T-cell (primary cell): ENCODE measurements at places on chromosomes 11 and 22. TPM values are rescaled to one million over a fixed set of nuclear protein-coding genes. Genes with fewer than 3 reads are reported as not detected.
A peak's percentile ranks its signal among the peaks of the same experiment; 100 is the strongest.

DNA sequence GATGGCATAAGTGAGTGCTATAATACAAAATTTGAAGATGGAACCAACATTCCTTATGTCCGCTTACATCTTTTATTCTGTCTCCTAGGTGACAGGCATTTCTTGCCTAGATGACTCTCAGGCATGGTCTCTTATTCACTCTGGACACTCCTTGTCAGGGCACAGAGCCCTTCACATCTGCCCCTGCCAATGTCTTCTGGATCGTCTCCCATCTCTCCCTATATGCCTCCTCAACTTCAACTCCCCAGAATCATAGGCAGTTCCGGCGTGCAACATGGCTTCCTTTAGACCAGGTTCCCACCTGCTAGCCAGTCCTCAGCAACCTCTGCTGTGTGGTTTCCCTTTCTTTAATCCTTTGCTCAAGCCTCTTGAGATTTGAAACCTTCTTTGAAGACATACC lies 300.9 kb downstream of the TENM4 start:
- no peak for DNase-seq

APOL5 gene
- total RNA-seq = not detected

DNA sequence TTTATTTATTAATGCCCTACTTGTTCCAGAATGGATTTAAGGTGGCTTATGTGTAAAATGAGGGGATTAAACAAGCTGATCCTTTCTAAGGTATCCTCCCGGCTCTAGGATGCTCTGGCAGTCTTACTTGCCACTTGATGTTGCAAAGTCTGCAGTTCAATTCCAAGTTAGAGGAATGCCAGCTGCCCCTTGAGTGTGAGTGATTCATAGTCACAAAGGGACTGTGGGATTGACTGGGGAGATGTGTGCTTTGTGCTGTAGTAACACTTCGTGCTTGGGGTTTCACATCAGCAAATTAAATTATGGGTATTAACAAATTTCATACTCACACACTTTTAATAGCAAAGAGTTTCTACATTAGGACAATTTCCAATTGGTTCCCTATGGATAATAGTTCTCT lies 550.8 kb upstream of the CADM1 start:
- DNase-seq = no peak

DNA sequence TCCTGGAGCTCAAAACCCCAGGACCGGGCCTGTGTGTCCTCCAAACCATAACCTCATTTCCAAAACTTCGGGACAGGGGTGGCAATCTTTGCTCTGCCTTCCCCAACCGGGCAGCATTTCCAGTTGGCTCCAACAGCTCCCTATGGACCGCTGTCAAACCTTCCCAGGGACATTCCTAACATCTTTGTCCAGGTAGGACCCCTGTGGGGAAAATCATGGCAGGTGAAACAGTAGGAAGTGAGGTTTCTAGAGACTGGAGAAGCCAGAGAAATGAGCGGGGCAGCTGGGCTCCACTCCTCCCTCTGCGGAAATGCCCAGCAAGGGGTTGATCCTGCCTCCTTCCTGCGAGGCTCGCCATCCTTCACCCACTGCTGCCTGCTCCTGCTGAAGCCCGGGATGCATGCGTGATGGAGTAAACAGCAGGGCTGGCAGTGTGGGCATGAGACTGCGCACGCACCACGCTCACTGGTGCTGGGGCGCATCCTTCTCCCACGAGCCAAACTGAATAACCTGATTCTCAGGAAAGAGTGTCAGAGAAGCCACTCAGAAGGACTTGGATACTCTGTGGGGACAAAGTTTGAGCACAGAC lies 136.4 kb downstream of the BUD13 start:
- DNase-seq = no peak

SSRP1 gene
- 78.1 TPM for total RNA-seq

OSBP gene
- total RNA-seq = 44.0 TPM

LRP5 gene
- total RNA-seq = 1.8 TPM

ISX gene
- not detected for total RNA-seq

PLA2G3 gene
- not detected for total RNA-seq

TSSK2 gene
- not detected for total RNA-seq

DNA sequence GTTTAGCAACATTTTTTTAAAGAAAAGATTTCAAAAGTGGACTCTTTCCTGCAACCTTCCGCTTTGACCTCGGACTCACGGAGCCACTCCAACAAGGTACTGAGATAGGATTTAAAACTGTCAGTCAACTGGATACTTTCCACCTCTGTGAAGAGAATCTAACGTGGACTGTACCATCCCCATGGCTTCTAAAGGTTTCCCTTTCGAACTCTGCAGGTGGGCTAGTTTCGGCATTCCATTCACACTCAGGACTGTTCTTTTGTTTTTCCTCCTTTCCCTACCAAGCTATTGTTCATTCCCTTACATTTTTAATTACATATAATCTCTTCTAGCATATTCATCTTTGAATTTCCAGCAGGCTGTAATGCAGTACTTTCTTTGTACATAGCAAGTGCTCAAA lies 88.5 kb upstream of the AKIP1 start:
- DNase-seq = no peak

C22orf15 gene
- total RNA-seq = 0.58 TPM

TBX10 gene
- total RNA-seq = not detected

DNA sequence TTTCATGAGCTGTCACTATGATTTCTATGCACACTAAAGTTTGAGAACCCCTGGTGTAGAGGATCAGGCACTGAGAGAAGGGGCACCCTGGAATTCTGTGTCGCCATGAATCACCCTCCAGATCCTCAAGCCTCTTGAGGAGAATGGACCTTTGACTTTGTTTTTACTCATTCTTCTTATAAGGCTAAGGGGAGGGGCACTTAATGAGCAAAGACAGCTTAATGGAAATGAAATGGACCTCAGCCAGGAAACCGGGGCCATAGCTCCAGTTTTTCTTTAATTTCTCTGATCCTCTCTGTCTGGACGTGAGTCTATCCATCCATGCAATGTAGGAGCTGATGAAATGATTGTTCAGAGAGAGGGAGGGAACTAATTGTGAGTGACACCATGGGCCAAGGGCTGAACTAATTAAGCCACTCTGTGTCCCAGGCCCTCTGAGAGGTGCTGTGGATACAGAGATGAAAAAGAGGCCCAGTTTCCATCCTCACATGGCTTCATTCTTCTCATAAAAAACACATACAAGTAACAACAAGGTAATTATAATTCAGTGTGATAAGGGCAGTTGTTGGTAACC lies 32.8 kb downstream of the OR2AT4 start:
- DNase-seq = no peak

GRCh38 chr11:92099183-92099582 lies 125.4 kb upstream of the FAT3 start:
- no peak for DNase-seq

DNA sequence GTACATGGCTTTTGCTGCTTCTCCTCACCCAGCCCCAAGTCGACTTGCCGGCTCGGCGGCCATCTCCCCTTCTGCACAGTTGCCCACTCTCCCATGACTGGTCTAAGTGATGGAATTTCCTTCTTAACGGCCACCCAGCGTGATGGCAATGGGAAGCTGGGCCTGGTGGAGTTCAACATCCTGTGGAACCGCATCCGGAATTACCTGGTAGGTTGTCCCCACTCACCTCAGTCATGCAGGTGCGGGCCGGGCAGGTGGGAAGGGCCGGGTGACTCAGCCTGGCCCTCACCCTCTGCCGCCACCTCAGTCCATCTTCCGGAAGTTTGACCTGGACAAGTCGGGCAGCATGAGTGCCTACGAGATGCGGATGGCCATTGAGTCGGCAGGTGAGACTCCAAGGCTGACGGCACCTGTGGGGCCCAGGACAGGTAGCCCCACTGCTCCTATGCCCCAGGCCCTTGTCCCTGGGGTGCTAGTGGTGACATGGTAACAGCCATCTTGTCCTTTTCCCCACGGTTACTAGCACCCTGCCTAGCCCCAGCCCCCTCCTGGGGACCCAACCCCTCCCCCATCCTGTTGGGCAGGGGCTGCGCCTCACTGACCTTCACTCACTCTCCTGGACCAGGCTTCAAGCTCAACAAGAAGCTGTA lies 28.1 kb downstream of the CAPN1 start:
- no peak for DNase-seq

GRCh38 chr11:44149651-44150050 lies 54.2 kb downstream of the EXT2 start:
- no peak for DNase-seq

DNA sequence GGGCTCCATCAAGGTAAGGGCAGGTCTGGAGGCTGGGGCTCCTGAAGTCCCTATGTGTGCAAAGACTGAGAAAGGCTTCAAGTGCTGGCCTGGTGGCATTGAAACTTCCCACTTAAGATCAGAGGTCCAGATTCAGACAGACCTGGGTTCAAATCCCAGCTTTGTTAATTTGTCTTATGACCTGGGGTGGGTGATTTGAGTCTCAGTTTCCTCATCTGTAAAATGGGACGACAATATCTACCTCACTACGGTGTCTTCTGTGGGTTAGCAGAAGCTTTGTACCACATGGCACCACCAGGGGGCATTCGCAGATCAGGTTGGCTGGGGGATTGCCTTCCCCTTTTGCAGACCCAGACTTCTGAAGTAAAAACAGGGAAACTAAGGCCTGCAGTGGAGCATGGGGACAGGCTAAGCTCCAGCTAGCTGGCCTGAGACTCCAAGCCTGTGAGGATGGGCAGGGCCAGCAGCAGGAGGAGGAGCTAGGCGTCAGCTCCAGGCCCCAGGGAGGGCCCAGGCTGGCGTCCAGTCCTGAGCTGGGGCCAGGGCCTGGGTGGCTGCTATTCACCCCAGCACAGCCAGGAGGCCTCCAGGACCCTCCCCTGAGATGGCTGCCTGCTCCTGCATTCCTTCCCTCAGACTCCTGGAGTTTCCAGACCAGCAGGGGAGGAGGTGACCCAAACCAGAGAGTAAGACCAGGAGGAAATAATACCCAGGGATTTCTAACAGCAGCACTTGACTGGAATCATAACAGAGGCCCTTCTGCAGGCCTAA lies 1.5 kb downstream of the CASTOR1 start:
- peak; percentile 88 for DNase-seq

DNA sequence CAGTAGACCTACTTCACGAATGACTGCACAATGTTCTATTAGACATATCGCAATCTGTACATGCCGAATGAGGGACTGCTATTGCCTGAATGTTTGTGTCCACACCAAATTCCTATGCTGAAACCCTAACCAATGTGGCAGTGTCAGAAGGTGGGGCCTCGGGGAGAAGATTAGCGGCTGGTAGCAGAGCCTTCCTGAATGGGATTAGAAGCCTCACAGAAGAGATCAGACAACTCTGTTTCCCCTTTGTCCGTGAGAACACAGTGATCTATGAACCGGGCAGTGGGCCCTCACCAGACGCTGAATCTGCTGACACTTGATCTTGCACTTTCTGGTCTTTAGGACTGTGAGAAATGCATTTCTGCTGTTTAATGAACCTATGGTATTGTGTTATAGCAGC lies 33.1 kb downstream of the LRFN4 start:
- no peak for DNase-seq

DNA sequence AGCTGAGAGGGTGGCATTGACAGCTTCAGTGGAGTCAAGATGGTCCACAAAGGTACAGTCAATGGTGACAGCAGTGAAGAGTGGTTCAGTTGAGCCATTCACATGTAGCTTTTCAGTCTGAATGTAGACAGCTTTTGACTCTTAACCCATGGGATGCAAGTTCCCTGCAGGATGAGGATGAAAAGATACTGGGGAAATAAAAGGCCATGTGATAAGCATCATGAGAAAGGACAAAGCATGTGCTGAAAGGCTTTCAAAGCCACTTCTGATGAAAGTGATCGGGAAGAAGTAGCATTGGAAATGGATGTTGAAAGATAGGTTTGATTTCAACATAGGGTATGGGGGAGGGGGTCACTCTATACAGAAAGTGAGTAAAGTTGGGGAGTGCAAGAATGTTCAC lies 182.9 kb downstream of the ETS1 start:
- no peak for DNase-seq

GRCh38 chr11:811446-812245 lies 1.9 kb downstream of the RPLP2 start:
- no peak for DNase-seq

- no peak for DNase-seq
Measured at GRCh38 chr11:117538263-117539135, 210.8 kb downstream of the CEP164 start.

SMIM38 gene
- total RNA-seq = 1.7 TPM

DNA sequence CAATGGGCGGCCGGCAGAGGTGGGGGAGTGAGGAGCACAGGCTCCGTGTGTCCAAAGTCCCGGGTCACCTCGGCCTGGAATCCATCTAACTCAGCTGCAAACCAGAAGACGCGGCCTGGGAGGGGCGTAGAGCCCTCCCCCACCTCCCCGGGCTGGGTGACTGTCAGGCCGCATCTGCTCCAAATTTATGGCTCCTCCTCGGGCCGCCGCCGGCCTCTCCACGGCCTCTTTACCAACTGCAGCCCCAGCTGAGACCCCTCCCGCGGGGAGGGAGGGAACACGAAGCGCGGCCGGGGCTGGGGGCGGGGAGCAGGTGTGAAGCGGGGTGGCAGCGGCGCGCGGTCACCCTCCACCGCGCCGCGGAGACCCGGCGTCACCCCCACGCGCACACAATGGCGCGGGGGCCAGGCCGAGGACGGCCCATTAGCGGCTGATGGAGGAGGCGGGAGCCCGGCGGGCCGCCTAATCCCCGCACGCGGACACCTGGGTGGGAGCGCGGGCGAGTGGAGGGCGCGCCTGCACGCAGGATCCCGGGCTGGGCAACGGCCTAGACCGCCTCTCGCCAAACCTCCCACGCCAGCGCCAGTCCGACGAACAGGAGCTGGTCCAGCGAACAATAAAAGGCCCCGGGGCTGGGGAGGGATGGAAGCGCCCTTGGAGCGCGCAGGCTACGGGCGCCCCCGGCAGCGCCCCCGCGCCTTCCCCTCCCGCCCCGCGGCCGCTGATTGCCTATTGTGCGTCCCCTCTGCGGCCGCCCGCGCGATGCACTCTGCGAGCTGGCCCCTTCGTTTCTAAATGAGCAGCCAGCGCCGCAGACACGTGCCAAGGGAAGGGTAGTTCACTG lies 25.9 kb upstream of the ROBO3 start:
- DNase-seq = no peak

MED15 gene
- total RNA-seq = 259 TPM

C22orf31 gene
- not detected for total RNA-seq

DNA sequence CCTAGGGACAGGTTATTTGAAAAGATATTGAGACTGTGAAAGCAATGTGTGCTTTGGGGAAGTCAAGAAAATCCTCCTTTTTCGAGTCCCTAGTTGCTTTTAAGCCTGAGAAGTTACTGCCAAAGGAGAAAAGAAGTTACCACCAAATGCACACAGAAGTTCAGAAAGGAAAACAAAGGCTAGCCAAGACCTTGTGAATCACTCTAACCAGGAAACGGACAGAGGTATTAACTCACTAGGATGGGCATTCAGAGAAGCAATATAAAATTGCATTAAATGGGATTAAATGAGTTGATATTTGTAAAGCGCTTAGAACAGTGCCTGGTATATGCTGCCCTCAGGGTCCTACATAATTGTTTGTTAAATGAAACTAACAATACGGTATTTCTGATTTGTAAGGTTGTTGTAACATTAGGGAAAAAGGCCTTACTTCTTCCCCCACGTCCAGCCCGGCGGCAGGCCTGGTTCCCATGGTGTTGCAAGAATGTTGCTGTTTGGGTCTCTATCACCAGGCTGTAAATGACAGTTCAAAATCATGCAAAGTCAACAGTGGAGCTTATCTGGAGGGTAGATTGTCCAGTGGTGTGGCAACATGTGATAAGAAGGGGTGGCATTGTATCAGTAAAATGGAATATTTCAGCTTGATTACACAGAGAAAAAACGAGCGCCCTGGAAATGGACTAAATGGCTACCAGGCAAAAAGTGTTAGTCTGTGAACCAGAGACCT lies 7.1 kb downstream of the TMA7B start:
- no peak for DNase-seq

C1QTNF4 gene
- 0.70 TPM for total RNA-seq

NRXN2 gene
- 0.43 TPM for total RNA-seq

PVALB gene
- total RNA-seq = not detected

- no peak for DNase-seq
Measured at GRCh38 chr11:113722221-113722620, 16.1 kb upstream of the TMPRSS5 start.

GRCh38 chr11:44444770-44445321 lies 120.6 kb upstream of the CD82 start:
- no peak for DNase-seq
